Left ventricle myocardium inferior (tissue), 1 donor: ENCODE measurements at places on chromosomes 13 and 19. TPM values are rescaled to one million over a fixed set of nuclear protein-coding genes. Genes with fewer than 3 reads are reported as not detected.
A peak's percentile ranks its signal among the peaks of the same experiment; 100 is the strongest.

- H3K4me1 ChIP-seq = peaks cover 58% of the 10 kb centered on the region
- no peak for DNase-seq
- no peak overlapping the region for H3K27ac ChIP-seq
- no peaks in the 10 kb centered on the region for H3K27me3 ChIP-seq
Observed at GRCh38 chr13:113815151-113816058, 48.5 kb downstream of the GAS6 start.

- no peaks in the 10 kb centered on the region for H3K27me3 ChIP-seq
- H3K36me3 ChIP-seq = peaks cover 2% of the 10 kb centered on the region
- no peak for DNase-seq
- no peak overlapping the region for H3K4me3 ChIP-seq
- no peak overlapping the region for H3K27ac ChIP-seq
Observed at GRCh38 chr19:11971041-11971440, 6.2 kb downstream of the ZNF763 start.

- no peak overlapping the region for H3K4me3 ChIP-seq
- DNase-seq = no peak
- peaks cover 30% of the 10 kb centered on the region for H3K4me1 ChIP-seq
Observed at GRCh38 chr13:98141091-98141490, 1.8 kb upstream of the FARP1 start.

DNA sequence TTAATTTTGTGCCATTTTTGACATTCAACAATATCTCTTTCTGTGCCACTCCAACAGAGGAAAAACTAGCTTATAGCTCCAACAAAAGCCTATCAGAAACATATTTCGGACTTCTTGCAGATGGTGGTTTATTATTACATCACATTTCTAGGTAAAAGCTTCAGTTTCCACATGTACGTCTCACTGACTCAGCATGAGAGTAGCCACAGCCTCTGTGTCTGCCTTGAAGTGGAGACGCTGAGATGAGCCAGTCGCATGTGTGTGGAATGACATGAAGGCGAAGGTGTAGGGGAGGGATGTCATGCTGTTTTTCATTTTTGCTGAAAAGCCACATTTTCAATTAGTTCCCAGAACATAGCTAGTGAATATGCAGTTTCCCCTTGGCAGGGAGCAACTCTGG lies 598.6 kb downstream of the EFNB2 start:
- no peaks in the 10 kb centered on the region for H3K36me3 ChIP-seq
- no peak for DNase-seq
- H3K4me3 ChIP-seq = no peak overlapping the region
- no peaks in the 10 kb centered on the region for H3K27me3 ChIP-seq
- no peak overlapping the region for H3K27ac ChIP-seq

DNA sequence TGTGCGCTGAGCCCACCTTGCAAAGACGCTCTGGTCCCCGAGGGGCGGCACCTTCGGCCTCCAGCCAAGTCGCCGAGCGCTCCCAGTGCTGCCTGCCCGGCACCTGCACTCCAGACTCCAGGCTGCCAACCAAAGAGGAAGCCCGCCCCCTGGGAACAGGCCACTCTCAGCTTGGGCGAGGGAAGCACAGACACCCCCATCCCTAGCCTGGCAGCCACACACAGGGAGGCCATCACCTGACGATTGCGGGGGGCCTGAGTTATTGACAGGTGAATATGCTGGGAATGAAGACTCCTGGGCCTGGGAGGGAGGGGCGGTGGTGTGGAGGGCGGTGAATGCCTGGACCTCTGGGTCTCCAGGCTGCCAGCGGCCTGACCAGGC lies 10.3 kb upstream of the ZNF492 start:
- H3K36me3 ChIP-seq = no peaks in the 10 kb centered on the region
- H3K27ac ChIP-seq = no peak overlapping the region
- peaks cover 7% of the 10 kb centered on the region for H3K4me1 ChIP-seq
- peak overlapping the region; percentile 53 for H3K4me3 ChIP-seq
- DNase-seq = no peak

DNA sequence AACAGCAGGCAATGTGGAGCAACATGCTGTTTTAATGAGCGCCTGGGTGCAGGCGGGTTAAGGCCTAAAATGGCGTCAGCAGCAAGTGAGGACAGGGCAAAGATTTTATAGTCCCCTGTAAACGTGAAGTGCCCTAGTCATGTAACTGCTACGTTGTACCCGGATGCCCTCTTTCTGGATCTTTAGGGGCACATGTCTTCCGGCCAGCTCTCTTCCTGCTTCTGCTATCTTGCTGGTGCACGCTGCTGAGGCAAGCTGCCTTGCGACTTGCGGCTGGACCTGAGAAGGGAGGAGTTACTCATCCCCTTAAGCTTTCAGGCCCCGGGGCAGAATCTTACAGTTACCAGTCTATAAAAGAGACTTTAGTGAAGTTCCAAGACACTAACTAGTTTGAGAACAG lies 303.6 kb upstream of the DACH1 start:
- no peak for DNase-seq
- no peaks in the 10 kb centered on the region for H3K27me3 ChIP-seq
- H3K36me3 ChIP-seq = no peaks in the 10 kb centered on the region
- no peak overlapping the region for H3K4me3 ChIP-seq
- no peak overlapping the region for H3K27ac ChIP-seq

GRCh38 chr13:20359335-20359734 lies 127.2 kb upstream of the GJB6 start:
- no peaks in the 10 kb centered on the region for H3K4me1 ChIP-seq
- H3K36me3 ChIP-seq = no peaks in the 10 kb centered on the region
- DNase-seq = no peak
- no peak overlapping the region for H3K27ac ChIP-seq

- H3K4me1 ChIP-seq = no peaks in the 10 kb centered on the region
- no peak overlapping the region for H3K27ac ChIP-seq
- H3K27me3 ChIP-seq = peaks cover 83% of the 10 kb centered on the region
- DNase-seq = no peak
- H3K4me3 ChIP-seq = no peak overlapping the region
Observed at GRCh38 chr13:28012383-28012782, 23.9 kb upstream of the URAD start.

GRCh38 chr13:39269411-39269810 lies 231.2 kb downstream of the NHLRC3 start:
- no peak overlapping the region for H3K4me3 ChIP-seq
- H3K36me3 ChIP-seq = no peaks in the 10 kb centered on the region
- peak overlapping the region; percentile 46 for H3K27ac ChIP-seq
- no peak for DNase-seq

DNA sequence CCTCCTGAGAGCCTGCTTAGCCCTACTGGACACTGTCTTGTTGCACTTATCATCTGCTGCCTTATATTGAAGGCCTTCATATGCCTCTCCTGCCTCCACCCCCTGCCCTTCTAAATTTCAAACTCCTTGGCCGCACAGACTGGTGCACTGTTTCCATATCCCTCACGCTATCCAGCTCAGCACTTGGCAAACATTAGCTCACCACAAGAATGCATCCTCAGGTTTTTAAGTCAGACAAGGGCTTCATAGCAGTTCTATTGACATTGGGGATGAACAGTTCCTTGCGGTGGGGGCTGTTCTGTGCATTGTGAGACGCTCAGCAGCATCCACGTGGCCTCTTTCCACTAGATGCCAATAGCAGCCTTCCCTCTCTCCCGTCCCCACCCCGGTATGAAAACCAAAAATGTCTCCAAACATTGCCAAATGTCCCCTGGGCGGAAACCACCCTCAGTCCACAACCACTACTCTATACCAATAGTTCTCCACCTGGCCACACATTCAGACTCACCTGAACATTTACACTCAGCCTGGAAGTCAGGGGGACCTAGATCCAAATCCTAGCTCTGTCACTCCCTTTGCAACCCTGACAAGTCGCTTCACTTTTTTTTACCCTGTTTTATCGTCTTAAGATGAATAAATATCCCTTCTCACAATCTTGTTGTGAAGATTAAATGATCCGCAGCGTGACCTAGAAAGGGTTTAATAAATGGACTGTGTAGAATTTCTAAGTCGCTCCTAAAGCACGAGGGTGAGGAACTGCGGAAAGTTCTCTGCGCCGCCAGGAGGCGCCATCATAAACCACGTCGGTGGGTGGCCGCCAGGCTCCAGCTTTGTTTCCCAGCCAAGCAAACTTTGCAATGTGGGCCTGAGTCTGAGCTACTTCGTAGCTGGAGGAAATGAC lies 3.6 kb upstream of the CEACAM3 start:
- no peak overlapping the region for H3K27ac ChIP-seq
- H3K27me3 ChIP-seq = peaks cover 92% of the 10 kb centered on the region
- DNase-seq = peak; percentile 27
- H3K36me3 ChIP-seq = no peaks in the 10 kb centered on the region
- no peak overlapping the region for H3K4me3 ChIP-seq

The CDC42EP5 gene
- 8.7 TPM for total RNA-seq

The PSMD8 gene
- total RNA-seq = 349 TPM

The HCST gene
- 2.3 TPM for total RNA-seq

The LSR gene
- 4.5 TPM for total RNA-seq

The ATP7B gene
- total RNA-seq = 3.8 TPM
